ENCODE measurements at places on chromosomes 3 and 15.

- no peak for DNase-seq
Measured at GRCh38 chr15:41936155-41936554, 36.2 kb downstream of the EHD4 start.

DNA sequence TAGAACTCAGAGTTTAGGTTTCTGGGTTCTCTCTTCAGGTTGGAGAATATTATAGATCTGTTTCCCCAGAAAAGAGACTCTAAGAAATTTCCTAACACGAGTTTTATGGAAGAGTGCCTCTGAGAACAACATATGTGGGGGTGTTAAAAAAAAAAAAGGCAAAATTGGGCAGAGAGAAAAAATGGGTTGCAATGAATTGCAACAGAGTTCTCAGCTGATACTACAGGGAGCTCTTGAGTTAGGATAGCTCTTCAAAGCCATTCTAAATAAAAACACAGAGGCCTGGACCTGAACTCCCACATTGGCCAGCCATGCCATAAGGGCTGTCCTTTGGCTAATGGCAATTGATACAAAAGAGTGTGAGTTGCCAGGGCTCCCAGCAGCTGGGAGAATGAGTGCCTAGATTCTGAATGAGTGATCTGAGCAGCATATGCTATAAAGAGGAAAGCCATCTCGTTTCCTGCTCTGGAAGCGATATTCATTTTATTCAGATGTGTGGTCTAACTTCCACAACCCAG is 20.1 kb upstream of the UBE2E2 start:
- DNase-seq = no peak

DNA sequence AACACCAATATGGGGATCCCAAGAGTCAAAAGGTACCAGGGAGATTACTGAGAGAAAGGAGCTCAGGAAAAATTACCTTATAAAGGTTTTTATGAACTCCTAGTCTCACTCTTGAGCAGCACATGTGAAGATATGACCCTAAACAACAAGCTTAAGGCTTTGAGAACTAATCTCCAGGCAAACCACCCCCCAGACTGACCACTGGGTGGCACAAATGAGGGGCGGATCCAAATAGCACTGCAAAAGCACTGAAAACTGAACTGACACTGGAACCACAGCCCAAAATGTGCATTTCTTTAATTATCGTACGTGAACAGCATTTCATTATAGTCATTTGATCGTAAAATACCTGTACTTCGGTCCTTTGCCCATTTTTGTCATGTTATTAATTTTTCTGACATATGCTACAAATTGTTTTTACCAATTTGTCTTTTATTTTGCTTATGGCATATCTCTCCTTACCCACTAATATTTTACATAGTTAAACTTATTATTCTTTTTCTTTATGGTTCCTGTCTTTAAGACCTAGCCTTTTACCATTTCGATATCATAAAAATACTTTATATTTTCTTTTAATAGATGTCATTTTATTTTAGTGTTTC is 31.5 kb upstream of the TFDP2 start:
- DNase-seq = peak; percentile 28

DNA sequence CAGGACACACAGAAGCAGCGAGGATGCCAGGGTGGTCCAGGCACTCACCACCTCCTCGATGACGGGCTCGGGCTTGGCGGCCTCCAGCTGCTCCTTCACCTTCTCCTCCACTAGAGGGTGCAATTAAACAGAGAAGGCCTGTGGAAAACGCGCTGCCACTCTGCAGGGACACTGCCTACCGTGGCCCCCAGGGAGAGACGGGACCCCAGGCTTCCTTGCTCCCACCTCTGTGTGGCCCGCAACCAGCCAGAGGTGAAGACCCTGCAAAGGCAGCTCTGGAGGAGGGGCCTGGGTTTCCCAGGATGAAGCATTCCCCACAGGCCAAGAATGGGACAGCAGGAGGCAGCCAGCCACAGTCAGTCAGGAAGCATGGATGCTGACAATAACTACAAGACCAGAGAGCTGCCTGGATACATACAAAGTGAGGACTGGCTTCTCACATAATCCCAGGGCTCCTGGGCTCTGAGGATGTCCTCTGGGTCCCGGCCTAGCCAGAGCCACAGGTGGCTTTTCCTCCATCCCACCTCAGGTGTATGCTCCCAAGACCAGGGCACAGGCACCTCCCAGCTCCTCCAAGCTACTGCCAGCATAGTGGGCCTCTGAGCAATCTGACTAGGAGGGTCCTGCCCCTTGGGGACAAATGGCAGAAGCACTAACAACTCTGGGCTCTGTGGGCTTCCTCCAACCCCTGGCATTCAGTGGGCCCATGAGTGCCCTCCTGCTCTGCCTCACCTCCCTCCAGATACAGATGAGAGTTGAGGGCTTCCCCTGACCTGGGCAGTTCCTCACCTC is 46.2 kb downstream of the PTH1R start:
- DNase-seq = no peak

GRCh38 chr3:134933997-134934396 is 138.9 kb downstream of the EPHB1 start:
- DNase-seq = no peak

- no peak for DNase-seq
Measured at GRCh38 chr3:23758253-23758838, 47.4 kb upstream of the UBE2E1 start.

DNA sequence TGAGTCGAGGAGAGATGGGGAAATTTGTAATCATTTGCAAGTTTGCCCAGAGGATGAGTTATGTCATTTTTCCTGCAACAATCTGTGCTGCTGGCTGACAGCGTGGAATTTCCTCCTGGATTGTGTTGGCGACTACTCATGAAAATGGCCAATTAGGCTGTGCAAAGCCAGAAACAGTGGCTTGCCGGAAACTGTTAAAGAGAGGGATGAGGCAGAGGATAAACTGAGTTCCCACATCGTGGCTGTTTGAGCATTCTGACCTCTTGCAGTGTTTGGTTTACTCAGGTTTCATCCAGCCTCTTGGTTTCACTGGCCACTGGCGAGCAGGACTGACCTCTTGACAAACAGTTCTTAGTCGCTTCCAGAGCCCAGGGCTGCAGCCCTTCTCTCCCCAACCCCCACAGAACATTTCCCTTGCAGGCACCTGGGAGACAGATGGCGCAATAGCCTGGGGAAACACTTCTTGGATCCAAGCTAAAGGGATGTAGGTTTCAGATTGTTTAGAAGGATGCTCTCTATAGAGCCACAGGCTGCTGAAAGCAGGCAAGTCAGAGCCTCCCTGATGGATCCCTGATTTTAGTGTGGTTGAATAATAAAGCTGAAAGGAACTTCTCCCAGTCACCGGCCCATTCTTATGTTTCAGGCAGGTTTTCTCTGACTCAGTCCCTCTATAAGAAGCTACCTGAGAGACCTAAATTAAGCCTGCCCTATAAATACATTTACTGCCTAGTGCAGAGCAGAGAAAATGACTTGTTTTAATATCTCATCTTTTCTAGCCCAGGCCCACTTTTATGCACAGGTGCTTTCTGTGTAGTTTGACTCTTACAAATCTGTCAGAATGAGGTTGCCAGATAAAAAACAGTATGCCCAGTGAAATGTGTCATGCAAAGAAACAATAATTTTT is 92.8 kb upstream of the UBE2E1 start:
- no peak for DNase-seq

Measured in activated naive CD8-positive, alpha-beta T cell treated with anti-CD3 and anti-CD28 coated beads, Interleukin-2, amount 50 U/mL, for 24 hours (primary cell).